ENCODE measurements at places on chromosomes 6 and 20.

DNA sequence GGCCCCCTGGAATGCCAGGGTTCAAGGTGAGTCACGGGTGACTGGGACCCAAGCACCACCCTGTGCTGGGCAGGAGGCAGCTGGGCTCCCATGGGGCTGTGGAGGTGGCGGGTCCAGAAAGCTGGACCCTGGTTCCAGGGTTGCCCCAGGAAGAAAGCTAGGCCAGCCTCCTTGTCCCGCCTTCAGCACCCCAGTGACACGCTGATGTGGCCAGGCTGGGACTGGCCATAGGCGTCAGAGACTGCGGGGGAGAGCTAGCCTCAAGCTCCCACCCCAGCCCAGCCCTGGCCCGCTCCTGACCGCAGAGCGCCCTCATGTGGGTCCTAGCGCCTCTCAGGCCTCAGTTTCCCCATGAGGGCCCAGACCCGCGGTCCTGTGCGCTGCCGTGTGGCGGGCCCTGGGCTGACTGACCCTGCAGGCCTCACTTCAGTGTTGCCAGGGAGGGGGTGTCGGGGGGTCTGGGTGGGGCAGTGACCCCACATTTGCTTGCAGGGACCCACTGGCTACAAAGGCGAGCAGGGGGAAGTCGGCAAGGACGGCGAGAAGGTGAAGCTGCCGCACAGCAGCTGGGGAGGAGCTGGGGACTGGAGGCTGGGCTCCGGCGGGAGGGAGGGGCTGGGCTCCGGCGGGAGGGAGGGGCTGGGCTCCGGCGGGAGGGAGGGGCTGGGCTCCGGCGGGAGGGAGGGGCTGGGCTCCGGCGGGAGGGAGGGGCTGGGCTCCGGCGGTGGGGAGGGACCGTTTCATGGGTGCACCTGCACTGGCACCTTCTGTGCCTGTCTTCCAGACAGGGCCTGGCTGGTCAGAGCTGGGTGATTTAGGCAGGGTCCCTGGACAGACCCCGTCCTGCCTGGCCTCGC, 7.9 kb downstream of the COL9A3 start:
- peak; percentile 70 for DNase-seq

DNA sequence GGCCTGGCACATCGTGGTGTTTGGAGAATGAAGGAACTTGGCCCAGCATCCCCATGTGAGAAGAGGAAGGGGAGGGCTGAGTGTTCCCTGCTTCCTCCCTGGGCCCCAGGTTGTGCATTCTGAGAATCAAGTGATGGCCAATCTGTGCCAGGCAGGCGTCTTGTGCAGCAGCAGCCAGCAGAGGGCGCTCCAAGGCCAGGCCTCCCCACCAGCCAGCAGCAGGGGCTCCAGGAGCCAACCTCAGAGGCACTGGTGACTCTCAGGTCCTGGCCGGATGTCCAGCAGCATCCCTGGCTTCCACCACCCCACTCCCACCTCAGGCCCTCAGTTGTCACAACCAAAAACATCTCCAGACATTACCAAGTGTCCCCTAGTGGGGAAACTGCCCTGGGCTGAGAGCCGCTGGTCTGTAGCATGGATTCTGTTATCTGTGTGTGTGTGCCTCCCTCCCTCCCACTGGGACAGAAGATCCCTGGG, 192.0 kb downstream of the PREX1 start:
- peak; percentile 66 for DNase-seq

DNA sequence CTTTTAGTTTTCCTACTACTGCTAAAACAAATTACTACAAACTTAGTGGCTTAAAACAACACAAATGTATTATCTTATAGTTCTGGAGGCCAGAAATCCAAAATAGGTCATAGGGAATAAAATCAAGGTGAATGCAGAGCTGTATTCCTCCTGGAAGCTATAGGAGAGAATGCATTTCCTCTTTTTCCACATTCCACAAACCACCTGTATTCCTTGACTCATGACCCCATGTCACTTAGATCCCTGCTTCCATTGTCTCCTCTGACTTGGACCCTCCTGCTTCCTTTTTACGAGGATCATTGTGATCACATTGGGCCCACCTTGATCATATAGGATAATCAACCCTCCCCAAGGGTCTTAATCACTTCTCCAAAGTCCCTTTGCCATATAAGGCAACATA, 200.8 kb downstream of the KCNQ5 start:
- DNase-seq = no peak

DNA sequence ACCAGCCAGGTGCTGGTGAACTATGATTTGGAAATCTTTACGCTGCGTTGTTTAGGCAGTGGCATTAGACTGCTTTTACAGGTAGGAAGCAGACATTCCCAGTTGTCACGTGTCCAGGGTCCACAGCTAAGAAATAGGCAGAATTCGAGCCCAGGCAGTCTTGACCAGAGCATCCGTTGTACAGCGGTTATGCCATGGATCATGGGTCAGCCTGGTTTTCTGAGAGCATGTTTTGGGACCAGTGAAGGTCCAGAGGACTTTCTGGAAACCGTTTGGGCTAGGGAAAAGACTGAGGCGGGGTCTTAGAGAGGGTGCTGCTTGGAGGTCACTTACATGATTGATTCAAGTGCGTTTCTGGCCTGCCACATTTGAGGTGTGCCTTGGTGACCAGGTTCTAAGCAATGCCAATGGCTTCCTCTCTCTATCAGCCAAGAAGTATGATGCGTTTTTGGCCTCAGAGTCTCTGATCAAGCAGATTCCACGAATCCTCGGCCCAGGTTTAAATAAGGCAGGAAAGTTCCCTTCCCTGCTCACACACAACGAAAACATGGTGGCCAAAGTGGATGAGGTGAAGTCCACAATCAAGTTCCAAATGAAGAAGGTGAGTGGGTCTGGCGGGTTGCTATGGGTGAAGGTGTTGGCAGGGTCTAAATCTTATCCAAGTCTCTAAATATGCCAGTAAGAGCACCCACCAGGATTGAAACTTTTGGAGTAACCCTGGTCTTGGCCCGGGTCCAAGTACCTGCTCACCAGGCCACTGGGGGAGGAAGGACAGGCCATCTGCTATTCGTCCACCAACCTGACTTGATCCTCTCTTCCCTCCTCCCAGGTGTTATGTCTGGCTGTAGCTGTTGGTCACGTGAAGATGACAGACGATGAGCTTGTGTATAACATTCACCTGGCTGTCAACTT, 1.8 kb downstream of the RPL10A start:
- DNase-seq = peak; percentile 38

- peak; percentile 68 for DNase-seq
These were observed at the start of gene TXNDC5 for GRCh38 chr6:7910654-7911344. TXNDC5 (minus strand) TSS chr6:7910788; CDS start chr6:7910776, 12 bp downstream.

DNA sequence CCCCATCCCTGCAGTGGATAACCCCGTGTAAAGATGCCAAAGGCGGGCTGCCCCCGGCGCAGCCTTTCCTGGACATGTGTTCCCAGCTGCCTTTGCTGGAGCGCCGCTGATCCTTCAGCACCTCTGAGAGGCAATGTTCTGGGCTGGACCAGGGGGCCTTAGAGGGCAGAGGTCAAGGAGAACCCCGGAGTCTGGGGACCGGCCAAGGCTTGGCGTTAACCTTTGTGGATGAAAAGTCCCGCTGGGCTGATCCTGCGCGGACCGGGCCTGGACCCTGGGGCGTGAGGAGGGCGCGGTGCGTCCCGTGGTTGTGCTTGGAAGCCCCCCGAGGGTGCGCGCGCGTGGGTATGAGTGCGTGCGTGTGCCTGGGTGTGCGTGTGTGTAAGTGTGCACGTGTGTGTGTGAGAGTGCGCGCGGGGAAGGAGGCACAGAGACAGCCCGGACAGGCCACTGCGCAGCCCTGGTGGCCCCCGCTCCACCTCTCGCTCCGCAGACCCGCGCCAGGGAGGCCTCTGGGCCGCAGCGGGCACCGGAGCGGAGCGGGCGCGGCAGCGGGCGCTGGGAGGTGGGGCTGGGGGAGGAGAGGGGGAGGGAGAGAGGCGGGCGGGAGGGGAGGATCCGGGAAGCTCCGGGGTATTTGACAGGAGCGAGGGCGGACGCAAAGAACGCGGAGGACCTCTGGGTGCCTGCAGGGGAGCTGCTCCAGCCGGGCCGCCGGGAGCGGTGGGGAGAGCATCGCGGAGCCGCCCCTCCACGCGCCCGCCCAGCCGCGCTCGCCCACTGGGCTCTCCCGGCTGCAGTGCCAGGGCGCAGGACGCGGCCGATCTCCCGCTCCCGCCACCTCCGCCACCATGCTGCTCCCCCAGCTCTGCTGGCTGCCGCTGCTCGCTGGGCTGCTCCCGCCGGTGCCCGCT, at the start of gene SMOC2:
Gene SMOC2, plus strand, starts transcription at position 665 of the 914 bp plus-strand sequence. Its CDS starts 187 bp downstream, at position 852.
- DNase-seq = no peak

GRCh38 chr6:10884245-10884972, 2.4 kb upstream of the SYCP2L start:
- DNase-seq = no peak

- no peak for DNase-seq
These were observed 63.3 kb downstream of the FOXO3 start for GRCh38 chr6:108623995-108624394.

- no peak for DNase-seq
These were observed 552.3 kb downstream of the KIF16B start for GRCh38 chr20:16020971-16021370.

Data from CD4-positive, alpha-beta T cell treated with Interleukin-21 for 1 hour (primary cell).